ENCODE measurements at places on chromosomes 4 and X.

- no peak for DNase-seq
Observed at GRCh38 chrX:85620466-85620865, 241.0 kb upstream of the POF1B start.

DNA sequence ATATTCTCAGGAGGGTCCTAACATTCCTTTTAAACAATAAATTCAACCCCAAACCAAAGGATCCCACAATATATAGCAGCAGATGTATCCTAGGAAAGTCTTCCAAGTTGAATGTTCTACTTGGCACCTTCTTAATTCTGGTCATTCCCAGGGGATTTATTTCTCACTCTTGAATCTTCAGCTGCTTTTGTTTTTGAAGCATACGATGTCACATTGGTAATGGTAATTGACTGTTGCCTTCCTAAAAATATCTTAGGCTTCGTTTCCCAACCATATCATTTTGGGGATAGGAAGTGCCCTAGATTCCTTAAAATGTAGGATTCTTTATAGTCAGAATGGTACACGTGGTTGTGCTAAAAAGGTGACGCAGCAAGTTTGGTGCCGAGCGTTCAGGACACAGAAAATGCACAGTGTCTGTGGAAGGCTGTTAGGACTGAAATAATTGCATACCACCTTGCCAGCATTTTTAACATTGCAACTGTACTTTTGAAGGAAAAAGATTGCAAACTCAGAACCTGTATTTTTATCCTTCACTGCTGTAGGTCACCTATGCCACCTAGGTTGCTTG lies 8.1 kb downstream of the SNX25 start:
- DNase-seq, result no peak

DNA sequence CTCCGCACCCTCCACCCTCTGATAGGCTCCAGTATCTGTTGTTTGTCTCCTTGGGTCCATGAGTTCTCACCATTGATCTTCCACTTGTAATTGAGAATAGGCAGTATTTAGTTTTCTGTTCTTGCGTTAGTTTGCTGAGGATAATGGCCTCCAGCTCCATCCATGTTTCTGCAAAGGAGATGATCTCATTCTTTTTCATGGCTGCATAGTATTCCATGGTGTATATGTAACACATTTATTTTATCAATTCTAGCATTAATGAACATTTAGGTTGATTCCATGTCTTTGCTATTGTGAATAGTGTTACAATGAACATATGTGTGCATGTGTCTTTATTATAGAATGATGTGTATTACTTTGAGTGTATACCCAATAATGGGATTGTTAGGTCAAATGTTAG lies 814.6 kb upstream of the FRG1 start:
- no peak for DNase-seq

GRCh38 chr4:186846426-186846825 lies 122.8 kb upstream of the FAT1 start:
- no peak for DNase-seq

DNA sequence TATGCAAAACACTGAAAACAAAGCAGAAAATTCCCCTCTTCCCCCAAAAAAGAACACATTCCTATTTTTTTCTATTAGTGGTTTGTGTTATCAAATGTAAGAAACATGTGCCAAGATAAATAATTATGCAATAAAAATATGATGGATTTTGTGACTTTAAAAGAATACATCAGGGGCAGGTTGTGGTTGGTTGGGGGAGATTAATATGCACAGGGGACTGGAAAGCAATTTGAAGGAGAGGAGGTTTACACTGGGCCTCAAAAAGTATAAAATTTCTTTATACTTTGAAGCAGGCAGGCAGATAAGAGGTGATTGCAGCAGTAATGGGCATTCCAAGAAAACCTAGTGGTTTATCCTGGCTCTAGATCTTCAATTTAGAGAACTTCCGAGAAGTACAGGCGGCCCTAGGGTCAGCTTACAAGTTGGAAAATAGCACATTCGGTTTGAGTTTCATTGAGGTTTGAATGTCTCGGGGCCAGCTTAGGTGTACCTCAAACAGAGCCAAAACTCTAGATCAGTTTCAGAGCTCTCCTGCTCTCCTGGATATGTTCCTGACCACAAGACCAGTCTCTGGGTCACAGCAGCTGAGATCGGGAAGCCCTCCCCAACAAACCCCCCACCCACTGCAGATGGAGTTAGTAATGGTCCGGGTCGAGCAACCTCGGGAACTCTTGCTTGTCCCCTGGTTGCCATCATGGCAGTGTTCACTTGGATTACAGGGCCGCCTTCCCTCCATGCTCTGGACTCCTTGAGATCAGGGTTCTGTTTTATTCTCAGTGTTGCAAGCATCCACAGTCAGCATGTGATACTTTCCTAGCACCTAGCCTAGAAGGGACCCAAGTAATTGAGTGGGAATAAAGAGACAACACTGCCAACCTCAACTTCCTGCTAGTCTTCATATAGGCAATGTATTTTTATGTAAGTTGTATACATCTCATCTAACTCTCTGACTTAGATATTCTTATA lies 112.1 kb upstream of the DDIT4L start:
- no peak for DNase-seq

DNA sequence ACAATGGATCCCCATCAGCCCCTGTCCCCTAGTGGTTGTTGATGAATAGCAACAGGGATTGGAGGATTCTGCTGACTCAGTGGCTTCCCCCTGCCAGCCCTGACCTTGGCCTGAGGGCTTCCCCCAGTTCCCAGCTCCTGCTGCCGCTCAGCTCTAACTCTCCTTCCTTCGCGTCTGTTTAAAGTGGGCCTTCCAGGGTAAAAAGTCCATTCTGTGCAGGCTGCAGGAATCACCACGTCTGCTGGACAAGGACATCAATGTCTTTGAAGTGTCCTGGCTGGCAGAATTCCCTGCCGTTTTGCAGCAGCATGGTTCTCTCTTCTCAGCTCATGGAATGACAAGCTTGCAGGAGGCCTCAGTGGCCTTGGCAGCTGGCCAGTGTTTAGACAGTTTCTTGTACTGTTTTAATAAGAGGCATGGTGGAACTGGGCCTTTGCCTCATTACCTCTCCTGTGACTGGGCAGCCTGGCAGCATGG lies 152.5 kb upstream of the STX18 start:
- DNase-seq, result no peak

GRCh38 chr4:1019320-1019719 lies 7.9 kb downstream of the FGFRL1 start:
- DNase-seq, result no peak

- DNase-seq, result no peak
Observed at GRCh38 chr4:91198951-91199350, 1071.8 kb downstream of the CCSER1 start.

DNA sequence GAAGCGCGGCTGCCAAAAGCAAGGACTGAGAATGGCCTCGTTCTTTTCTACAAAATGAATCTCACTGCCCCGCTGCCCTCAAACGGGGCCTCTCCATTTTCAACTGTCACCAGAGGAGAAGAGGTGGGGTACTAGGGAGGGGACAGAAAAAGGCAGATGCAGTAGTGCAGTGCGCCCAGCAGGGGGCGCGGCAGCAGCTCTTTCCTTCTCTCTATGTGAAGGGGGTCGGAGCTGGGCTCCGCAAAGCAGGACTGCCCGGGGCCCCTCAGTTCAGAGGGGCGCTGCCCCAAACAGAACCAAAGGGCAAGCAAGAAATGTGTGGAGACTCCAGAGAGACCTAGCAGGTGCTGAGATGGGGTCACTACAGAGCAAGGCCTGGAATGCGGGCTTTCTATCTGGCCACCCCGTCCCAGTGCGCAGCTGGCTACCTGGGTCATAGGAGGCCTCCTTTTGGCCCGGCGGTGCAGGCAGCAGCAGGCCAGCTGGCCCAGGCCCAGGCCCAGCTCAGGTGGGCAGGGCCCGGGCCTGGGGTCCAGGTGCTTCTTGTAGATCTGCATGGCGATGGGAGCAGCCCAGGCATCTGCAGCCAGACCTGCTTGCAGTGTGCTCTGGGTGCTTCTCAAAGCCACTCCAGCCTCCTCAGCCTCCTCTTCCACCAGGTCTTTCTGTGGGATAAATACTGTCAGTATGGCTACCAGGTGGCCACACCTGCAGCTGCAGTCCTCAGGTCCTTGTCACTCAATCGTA lies 5.9 kb downstream of the IRAK1 start:
- no peak for DNase-seq

DNA sequence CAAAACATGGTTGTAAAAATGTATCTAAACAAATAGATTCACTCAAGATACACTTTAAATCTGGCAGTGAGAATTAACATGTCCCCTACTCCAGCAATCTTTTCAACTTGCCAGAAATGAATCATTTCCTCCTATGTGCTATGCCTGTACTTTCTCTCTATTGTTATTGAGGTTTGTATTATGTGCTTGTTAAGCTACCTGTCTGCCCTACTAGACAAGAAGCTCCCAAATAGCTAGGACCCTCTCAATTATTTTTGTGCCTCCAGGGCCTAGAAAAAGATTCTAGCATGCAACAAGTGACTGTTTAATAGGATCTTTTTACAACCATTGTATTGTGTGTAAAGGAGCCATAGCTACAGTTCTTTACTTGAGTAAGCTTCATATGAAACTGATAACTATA lies 3.5 kb upstream of the SAP30 start:
- peak; percentile 69 for DNase-seq

- no peak for DNase-seq
Observed at GRCh38 chrX:25198253-25198652, 182.5 kb upstream of the ARX start.

DNA sequence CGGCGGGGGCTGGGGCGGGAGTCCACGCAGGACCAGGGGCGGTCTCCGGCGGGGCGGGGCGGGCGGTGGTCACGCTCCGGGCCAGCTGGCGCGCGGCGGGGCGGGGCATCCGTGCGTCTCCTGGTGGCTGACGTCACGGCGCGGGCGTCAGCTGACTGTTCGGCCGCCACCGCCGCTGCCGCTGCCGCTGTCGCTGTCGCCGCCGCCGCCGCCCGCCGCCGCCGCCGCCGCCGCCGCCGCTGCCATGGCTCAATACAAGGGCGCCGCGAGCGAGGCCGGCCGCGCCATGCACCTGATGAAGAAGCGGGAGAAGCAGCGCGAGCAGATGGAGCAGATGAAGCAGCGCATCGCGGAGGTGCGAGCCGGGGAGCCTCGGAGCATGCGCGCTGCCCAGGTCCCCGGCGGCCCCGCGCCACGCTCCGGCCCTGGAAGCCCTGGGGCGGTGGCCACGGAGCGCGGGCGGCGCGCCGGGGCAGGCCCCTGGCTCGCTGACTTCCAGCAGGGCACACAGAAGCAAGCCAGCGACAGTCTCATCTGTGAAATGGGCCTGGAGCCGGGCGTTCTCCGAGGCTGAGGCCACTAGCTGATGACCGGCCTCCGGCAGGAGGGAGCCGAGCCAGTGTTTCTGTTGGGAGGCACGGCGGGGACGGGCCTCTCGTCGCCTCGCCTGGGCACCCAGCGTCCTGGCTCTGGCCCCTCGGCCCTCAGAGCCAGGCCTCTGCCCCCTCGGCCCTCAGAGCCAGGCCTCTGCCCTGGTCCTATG lies at the start of gene FAM50A:
Gene FAM50A, plus strand, starts transcription at position 150 of the 763 bp plus-strand sequence. Its CDS starts 95 bp downstream, at position 245.
- DNase-seq, result peak; percentile 6

DNA sequence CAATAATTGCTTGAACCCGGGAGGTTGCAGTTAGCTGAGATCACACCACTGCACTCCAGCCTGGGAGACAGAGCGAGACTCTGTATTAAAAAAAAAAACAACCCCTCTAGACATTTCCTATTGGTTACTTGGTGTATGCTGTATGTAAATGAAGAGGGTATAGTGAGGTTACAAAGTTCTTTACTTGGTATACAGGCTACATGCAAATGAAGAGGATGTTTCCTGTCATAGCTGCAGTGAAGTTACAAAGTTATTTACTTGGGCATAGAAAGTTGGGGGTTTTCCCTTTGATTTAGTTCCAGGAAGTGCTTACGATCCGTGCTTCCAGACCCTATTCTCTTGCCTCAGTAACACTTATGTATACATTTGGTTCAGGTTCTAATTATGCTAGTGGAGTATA lies 38.4 kb upstream of the CLNK start:
- DNase-seq, result no peak

DNA sequence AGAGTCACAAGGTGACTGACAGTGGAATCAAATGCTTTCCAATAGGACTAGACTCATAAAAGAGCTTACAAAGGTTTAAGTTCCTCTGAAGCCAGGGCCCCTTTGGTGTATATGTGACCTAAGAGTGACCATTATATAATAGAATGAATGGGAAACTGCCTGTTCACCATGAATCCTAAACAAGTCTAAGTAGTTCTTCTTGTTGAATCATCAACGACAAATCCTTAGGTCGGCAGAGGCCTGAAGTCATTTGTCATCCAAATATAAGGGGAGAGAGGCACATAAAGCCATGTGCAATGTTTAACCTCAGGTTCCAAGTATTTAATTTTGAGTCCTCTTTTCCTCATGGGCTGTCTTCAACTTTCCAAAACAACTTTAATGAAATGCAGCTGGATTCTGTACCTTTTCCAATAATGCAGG lies 122.4 kb downstream of the RASL11B start:
- peak; percentile 58 for DNase-seq

GRCh38 chr4:99201690-99202089 lies 17.4 kb downstream of the ADH6 start:
- DNase-seq, result peak; percentile 15

DNA sequence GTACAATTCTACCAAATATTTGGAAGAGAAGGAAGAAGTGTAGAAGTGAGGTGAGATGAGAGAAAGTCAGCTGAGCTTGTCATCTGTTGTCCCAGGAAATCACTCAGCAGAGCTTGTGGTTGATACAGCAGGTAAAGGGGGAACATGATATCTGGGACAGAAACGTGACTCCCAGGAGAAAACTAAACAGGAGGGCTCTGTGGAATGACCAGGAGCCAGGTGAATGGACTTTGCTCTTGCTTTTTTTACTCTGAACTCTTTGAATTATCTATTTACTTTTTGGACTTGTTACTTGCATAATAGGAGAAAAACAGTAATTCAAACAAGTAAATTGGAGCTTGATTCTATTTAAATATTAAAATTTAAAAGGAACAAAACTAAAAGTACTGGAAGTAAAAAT lies 555.6 kb upstream of the FRG1 start:
- no peak for DNase-seq

GRCh38 chr4:88736264-88736663 lies 38.6 kb upstream of the NAP1L5 start:
- DNase-seq, result no peak

DNA sequence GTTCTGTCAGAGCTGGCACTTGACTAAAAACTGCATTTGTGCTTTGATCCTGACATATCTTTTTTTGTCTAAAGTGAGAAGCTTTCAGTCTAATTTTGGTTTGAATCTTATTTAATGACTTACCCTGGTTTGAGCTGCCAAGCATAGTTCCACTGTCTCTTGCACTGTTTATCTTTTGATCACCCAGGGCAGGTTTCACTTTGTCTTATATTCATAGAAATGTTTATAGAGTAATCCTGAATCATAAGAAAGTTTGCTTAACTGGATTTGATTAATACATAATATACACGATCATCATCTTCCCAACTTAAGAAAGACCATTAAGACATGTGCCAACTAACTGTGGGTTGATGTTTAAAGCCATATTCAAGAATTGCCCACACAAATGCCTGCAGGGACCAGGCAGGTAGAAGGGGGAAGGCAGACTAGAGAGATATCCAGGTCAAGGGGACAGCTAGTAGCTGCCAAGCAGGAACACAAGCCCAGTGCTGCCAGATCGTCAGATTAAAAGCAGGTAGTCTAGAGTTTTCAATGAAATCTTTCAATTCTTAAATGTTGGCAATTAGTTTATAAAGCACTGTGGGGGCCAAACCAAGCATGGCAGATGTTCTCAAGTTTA lies 1.9 kb downstream of the GK start:
- DNase-seq, result peak; percentile 64
